ENCODE measurements at places on chromosomes 16 and 17.

- DNase-seq, result peak; percentile 46
Measured at GRCh38 chr17:7466639-7467341, 12.6 kb downstream of the ZBTB4 start.

- peak; percentile 16 for DNase-seq
Measured at GRCh38 chr17:69523244-69523861, 108.9 kb downstream of the MAP2K6 start.

DNA sequence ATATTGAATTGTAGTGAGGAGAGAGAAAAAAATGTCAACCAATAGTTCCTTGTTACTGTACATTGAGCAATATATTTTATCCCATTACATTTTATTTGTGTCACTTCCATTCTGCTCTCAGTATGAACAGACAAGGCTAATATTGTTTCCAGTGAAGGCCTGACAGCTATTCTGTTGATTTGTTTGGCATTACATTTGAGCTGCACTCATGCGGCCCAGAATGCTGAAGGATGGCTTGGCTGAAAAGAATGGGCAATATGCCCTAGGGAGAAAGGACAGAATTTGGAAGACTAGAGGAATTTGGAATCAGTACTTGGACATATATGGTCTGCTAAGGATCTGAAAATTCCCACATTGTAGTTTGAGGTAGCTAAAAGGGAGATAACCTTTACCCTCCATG is 1294.4 kb downstream of the CDH8 start:
- no peak for DNase-seq

DNA sequence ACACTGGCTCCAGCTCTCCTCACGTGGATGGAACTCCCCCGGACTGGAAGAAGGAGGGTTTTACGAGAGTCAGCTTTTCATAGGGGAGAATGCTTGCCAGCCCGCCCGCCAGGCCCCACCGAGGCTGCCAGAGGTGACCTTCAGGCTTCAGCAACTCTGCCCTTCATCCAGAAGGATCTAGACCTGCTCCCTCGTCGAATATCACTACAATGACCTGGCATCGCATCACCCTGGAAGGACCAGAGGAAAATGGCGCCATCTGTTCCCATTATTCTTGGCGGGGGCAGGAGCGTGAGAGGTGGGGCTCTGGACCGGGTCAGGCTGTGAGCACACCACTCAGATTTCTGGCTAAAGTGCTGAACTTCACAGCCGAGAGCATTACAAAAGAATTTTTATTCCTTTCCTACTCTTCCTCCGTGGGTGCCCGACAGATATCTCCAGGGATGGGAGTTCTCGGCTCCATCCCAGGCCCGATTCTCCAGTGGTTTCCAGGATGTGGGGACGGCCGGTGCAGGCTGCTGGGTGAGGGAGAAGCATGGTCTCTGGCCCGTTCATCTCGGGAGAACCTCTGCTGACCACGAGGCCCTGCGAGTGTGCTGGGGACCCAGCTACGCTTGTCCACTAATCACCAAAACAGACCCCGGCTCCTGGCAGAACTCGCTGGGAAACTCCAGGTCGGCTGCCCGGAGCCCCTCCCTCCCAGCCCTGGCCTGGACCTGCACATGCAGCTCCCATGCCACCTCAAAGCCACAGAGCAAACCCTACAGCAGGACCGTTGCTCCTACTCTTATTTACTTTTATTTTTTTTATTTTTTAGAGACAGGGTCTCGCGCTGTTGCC is 36.8 kb upstream of the ZNF469 start:
- no peak for DNase-seq
